ENCODE measurements at places on chromosomes 16 and 17.
A peak's percentile ranks its signal among the peaks of the same experiment; 100 is the strongest.

- no peak for DNase-seq
These were observed 18.1 kb upstream of the DHX40 start for GRCh38 chr17:59547131-59547915.

- no peak for DNase-seq
These were observed 101.7 kb downstream of the RPTOR start for GRCh38 chr17:80646328-80646727.

GRCh38 chr17:76234354-76234679 lies 6.0 kb downstream of the RNF157 start:
- DNase-seq: no peak

DNA sequence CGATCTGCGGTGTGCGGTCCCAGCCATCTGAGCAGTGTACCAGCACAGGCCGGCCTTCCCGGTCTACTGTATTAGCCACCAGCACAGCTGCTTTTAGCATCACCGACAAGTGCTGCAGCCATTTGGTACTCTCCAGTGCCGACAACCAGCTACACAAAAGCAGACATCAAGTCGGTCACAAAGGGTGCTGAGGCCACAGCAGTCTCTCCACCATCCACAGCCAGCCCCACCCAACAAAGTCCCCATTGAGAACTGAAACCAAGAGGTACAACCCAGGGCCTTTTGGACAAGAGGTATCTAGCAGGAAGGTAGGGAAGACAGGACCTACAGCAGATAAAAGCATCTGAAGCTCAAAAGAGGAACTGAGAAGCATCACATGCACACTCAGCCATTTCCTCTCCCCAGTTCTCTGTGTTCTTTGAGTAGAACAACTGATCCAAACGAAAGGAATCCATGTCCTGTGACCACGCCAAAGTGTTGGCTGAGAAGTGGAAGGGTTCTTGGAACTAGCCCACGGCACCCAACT lies 9.5 kb downstream of the MTMR4 start:
- no peak for DNase-seq

DNA sequence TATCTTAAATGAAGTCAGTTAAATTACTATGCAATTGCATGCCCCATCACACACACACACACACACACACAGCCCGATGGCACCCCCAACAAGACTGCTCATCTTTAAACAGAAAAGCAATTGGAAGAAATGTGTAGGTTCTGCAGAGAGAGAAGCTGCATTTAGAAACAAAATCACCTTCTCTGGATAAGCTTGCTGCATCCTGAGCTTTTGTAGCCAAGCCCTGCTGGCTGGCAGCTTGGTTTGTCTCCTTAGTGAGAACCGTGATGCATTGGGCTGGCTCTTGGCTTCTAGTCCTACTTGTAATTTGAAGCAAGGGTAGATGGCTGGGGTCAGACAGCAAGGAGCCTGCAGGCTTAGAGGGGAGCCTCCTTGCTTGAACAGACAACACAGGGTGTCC lies 153.8 kb downstream of the SOX9 start:
- DNase-seq: no peak

DNA sequence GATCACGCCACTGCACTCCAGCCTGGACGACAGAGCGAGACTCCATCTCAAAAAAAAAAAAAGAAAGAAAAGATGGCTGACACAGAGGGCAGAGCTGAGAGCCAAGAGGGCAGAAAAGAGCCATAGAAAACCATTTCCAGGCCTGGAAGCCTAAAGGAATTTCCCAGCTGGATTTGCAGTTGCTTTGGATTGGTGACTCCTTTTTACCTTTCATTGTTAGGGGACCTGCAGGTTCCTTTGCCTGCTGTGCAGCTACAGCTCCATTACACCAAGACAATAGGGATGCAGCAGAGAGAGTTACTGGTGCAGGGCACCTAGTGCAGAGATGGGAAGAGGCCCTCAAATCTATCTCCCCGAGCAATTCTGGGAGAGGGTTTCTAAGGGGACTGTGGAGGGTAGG lies 18.4 kb downstream of the ZNF668 start:
- no peak for DNase-seq

DNA sequence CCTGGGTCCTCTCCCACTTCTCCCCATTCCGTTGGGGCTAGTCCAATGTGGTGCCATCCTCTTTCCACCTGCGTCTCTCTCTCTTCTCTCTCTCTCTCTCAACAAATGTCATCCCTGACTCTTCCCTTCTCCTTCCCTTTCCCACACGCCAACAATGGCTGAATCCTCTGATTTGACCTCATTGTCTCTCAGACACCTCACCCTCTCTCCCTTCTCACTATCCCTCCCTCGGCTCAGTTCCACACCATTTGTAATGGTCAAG lies 628 bp upstream of the ZNF18 start:
- DNase-seq: no peak

DNA sequence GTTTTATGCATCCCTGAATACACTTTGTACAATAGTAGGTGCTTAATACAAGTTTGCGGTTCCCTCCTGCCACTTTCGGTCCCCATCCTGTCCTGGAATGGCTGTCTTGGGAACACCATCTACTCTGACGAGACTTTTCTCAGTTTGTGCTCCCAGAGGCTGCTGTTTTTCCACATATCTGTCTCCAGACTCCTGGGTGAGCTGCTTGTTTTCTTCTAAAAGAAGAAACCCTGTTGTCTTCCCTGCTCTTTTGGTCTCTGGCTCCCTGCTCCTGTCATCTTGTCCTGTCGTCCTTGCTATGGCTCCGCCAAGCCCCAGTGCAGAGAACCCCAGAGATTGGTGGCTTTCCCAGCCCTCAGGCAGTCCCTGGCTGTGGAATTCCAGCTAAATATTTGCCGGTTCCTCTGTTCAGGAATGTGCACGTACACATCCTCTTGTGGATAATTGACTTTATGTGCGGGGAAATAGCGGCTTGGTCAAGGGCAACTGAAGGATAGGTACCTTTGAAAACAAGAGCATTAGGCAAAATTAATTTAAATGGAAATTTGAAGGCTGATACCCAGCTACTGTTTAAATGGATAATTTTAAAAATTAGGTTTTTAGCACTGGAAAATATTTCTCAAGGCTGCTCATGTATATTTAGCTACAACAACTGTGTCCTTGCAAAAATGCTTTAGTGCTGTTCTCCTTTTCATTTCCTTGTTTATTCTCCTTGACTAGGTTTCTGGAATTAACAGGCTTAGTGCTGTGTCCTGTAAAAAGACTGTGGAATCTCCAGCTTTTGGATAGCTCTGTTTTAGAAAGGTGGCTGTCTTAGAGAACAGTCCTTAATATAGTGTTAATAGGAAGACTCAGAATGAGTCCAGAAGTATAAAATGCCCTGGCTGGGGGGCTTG lies 50.2 kb upstream of the SLC12A3 start:
- DNase-seq: no peak

GRCh38 chr17:81127526-81128177 lies 37.7 kb upstream of the PVALEF start:
- DNase-seq: no peak

- no peak for DNase-seq
These were observed 4.7 kb downstream of the SALL1 start for GRCh38 chr16:51146256-51146924.

GRCh38 chr17:67377488-67378453 lies 690 bp downstream of the PITPNC1 start:
- no peak for DNase-seq

- DNase-seq: no peak
These were observed 1.6 kb downstream of the MSRB1 start for GRCh38 chr16:1941162-1942046.

DNA sequence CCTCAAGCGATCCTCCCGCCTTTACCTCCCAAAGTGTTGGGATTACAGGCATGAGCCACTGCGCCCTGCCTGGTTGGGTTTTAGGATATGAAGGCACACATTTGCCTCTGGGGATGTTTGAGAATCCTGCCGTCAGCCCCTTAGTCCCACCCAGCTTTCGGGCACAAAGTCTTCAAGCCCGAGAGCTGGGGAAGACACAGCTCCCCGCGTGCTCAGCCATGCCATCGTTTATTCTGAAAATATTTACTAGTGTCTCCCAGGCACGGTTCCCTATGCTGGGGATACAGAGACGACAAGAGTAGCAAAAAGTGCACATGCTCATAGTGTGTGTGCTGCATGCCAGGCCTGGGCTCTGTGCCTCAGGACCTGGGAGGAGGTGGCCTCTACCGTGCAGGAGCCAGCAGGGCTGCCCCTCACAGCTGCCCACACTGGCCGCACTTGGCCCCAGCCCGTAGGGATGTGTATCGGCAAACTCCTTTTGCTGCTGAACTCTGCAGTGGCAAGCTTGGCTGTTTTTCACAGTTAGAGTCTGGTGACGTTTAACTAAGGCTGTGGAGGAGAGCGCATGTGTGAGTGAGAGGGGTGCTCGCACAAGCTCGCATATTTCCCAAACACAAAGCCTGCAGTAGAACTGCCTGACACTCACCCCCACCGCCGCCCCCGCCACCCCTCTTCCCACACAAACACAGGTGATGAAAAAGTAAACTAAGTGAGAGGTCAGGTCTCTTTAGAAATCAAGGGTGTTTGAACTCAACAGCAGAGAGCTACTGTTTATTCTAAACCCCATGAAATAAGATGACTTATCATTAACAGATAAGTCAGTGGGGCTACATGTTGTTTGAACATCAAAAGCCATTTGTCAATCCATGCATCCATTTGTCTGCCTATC lies 266.4 kb downstream of the MRTFB start:
- DNase-seq: no peak

DNA sequence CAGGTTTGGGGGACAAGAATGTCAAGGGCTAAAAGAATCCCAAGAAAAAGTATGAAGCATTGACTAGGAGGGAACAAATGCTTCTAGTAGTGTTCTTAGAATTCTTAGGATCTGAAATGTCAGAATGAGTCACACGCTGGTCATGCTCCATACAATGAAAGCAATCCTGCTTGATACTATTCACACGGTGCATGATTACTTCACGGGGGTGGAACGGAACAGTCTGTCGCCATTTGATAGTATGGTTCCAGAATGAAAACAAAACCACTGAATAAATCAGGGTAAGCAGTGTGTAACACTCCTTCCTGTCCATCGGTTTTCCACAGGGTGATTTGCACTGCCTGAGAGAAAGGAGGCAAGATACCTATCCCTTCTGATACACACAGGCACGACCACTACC lies 22.9 kb upstream of the YWHAE start:
- DNase-seq: peak; percentile 74

- no peak for DNase-seq
These were observed 29.9 kb downstream of the PEMT start for GRCh38 chr17:17561408-17562145.

- no peak for DNase-seq
These were observed 36.0 kb downstream of the ITFG1 start for GRCh38 chr16:47424846-47425245.

DNA sequence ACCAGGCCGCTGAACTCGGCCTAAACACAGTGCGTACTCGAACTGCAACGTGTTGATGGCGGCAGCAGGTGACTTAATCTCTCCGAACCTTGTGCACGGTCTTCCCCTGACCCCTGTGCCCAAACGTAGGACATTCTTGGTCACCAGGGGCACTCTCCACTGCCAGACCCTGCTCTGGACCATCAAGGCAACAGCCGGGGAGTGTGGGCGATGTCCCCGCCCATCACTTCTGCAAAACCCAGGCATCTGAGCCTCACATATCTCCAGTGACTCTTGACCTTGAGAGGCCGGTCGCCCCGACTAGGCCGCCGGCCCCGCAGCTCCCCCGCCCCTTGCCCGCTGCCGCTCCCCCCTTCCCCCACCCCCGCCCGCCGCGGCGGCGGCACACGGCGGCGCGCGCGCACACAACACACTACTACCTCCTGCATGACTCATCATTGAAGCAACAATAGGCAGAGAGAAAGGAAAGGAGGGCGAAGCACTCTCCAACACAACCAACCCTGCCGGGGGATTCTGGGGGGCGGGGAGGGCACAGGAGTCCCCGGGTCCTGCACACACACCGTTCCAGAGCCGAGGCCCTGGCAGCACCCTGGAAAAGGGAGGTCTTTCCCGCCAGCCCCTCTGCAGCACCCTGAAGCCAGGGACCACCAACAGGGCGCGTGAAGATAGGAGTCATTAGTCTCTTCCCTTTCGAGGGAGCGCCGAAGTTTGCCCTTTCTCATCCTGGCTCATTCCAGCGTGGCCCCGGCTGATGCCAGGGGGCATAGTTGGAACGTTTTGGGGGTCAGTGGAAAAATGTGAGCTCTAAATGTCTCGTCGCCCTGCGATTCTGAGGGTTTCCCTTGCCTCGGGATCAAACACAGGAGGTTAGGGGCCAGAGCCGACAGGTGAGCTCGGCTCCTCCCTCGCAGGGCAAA lies 1.9 kb downstream of the MNT start:
- DNase-seq: no peak

DNA sequence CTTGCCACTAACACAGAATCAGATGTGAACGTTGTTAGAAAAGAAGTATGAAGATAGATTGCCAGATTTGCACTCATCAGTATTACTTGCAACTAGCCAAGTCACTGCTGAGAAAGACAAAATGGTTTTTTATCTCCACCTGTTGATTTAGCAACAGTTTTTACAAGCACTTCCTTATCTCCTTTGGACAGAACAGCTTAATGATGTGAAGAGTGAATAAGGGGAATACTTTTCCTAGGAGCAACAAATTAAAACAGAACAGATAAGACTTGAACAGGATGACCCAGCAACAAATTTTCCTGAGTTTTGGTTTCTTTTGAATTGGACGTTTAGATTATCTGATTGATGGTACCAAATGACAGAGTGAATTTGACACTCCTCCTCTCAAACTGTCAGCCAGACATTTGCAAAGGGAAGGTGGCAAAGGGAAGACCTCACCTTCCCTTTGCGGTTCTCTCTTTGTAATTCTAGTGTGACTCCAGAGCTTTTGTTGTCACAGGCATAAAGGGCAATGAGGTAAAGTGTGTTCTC lies 130.6 kb downstream of the NLK start:
- no peak for DNase-seq

DNA sequence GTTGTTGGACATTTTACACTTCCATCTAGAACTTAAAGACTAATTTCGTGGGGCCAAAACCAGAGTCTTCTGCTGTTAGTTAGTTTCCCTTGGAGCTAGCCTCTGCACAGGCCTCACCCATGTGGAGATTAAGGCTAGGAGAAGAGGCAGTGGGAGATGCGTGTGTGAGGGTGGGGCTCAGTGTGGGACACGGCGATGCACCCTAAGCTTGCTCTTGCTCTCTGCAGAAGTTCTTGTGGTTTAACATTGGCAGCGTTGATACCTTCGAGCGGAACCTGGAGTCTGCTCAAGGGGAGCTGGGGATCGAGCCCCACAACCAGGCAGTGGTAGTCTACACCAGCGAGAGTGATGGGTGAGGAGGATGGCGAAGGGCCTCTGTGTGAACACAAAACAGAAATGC lies 34.0 kb downstream of the DBNDD1 start:
- no peak for DNase-seq

- no peak for DNase-seq
These were observed 44.8 kb downstream of the CDYL2 start for GRCh38 chr16:80759419-80760162.

GRCh38 chr17:76026714-76027158 lies 370 bp downstream of the EVPL start:
- DNase-seq: no peak

- peak; percentile 32 for DNase-seq
These were observed 65.9 kb downstream of the EMP2 start for GRCh38 chr16:10514369-10515055.

All from smooth muscle cell of the brain vasculature (primary cell).